ENCODE measurements at places on chromosomes 6 and 20.

- no peak for DNase-seq
These were observed 19.4 kb downstream of the MAP3K5 start for GRCh38 chr6:136772685-136773472.

GRCh38 chr20:10328897-10329255 lies 105.1 kb downstream of the MKKS start:
- no peak for DNase-seq

DNA sequence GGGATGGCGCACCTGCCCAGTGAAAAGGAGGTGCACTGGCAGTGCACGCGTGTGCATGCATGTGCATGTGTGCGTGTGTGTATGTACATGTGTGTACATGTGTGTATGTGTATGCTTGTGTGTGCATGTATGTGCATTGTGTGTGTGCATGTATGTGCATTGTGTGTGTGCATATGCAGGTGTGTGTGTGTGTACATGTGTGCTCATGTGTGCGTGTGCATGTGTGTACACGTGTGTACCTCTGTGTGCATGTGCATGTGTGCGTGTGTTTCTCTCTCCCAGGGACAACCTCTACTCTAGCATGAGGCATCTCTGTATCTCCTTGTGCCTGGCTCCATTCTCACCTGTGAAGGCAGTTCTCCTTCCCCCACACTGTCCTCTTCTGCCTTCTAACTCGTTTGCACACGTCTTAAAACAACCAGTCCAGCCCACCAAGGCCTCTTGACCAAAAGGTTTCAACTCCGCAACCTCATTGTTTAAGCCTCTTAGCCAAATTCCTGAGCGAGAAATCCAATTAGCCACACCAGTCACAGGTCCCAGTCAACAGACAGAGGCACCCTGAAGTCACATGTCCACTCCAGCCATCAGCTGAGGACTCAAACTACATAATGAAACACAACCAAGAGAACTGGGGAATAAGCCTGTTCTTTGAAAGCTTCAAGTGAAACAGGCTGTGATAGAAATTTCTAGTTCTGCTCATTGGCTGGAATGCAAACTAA lies 103.5 kb upstream of the PTPRT start:
- no peak for DNase-seq

GRCh38 chr6:16731478-16732051 lies 29.7 kb downstream of the ATXN1 start:
- DNase-seq = peak; percentile 46

DNA sequence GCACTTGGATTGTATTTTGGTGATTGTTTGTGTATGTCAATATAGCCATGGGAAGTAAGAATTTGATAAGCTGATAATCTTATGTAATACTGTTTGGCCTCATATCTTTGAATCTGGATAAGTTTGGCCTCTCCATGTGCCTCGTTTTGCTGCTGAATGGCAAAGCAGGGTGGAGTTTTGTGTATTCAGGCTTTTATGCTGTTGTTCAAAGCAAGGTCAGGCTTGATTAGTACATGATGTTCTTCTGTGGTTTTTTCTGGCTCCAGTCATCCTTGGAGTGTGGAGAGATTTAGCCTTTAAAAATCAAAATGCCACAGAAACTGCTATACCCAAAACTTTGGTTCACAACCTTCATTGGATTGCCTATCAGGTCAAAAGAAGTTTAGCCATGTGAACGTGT lies 728.9 kb upstream of the GJE1 start:
- DNase-seq = no peak

DNA sequence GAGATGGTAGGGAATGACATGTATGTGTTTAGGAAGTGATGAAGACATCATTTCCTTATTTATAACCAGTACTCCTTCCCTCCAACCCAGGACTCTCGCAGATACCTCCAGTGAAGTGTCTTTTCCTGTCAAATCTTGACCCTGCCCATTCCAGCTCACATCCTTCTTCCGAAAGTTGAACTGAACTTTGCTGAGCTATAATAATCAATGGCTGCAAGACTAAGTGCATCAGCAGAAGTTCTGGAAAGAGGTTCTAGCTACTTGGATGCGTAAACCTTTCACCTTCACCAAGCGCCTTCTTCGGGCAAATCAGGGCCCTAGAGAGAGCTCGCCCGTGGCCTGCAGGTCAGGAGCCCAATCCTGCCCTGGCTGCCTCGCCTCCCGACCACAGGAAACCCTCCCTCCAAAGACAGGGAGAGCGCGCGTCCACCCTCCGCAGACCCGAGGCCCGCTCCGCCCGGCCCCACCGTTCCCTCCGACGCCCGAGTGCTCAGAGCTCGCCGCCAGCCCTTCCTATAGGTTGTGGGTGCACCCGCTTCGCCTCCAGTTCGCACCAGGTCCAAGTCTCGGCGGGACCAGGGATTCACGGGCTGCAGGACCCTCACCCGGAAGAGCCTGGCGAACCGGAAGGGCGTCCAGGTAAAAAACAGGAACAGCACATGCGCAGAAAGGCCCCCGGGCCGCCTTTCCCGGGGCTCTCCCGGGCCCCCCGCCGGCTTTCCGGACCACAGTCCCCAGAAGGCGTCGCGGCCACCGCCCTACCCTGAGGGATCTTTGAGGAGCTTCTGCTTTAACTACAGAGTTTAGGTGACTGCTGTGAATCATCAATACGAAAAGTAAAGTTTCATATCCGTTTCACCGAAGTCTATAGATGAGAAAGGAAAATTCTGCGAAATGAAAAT lies at the start of gene ZNF334:
Gene ZNF334, minus strand, starts transcription at position 617 of the 902 bp plus-strand sequence. CDS start 1,457 bp downstream, outside the sequence.
- DNase-seq = no peak

DNA sequence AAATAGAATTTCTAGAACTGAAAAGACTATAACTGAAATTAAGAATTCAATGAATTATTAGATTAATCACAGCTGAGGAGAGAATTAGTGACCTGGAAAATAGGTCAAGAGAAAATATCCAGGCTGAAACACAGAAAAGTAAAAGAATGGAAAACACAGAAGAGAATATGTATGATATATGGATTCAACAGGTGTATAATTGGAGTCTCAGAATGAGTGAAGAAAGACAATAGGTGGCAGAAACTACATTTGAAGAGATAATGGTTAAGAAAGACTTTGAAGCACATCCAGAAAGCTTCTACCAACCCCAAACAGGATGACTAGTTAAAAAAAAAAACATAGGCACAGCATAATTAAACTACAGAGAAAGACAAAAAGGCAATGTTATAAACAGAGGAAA lies 196.2 kb upstream of the ASCC3 start:
- DNase-seq = no peak

GRCh38 chr6:16383607-16384206 lies 145.3 kb downstream of the GMPR start:
- DNase-seq = no peak

DNA sequence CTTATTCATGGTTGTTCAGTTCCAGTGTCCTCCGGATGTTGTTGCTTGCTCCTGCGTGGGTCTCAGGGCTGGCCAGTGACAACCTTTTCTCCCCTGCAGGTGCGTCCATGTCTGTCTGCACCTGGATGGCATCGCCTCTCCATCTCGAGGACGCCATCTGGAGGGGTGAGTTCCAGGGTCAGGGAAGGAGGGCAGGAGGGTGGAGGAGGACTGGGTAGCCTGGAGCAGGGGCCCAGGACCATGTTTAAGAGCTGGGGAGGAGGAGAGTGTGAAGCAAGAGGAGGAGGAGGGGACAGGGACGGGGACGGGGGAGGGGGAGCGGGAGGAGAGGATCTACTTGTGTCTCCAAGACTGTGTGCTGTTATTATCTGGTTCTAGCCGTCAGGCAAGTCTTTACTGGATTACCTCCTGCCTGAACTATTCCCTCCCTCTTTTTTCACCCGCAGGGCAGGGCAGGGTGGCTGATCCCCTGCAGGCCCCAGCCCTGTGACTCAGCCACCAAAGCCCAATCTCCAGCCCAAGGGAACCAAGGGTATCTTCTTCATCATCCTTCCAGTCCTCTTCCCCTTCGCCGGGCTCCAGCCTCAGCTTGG lies 32.2 kb upstream of the TULP1 start:
- DNase-seq = no peak

DNA sequence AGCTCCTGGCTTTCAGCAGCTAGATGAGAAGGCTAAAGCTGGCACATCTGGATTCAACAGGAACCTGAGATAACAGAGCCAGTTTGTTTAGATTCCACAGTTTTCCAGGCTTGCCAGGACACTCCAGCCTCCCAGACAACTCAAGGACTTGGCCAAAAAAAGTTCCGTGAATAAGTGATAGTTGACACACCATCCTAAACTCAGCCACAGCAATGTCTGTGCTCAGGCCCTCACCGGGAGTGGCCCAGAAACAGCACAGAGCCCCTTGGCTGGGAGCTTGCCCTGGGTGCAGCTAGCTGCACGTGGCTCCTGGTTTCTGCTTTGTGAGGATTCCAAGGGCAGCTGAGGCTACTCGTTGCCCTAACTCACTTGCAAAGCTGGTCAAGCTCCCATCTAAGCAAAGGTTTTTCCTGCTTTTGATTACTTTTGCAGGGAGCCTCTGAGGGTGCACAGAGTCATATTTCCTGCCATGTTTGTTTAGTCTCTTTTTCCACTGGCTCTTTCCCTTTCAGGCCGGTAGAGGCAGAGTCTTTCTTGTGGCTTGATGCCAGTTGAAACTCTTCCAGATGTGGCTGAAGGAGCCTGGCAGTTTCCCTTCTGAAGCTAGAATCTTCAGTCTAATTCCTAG lies 118.3 kb upstream of the ECI2 start:
- no peak for DNase-seq

DNA sequence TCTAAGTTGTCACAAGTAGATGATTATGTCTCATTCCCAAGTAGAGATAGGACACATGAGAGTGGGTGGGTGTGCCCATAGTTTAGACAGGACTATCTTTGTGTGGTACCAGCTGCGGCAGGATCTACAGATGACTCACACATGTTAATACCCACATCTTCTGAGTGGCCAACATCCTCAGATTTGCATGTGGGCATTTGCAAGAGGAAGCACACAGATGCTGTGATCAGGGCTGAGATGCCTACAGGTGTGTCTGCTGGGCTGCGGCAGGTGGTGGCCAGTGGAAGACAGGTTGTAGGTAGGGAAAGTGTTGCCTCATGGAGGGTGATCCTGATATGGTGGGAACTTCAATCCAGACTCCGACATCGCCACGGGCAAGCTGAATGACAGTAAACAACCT lies 50.8 kb downstream of the UTRN start:
- DNase-seq = peak; percentile 59

GRCh38 chr20:13231031-13231752 lies 10.1 kb downstream of the ISM1 start:
- peak; percentile 83 for DNase-seq

GRCh38 chr6:22102671-22103070 lies 194.2 kb downstream of the PRL start:
- DNase-seq = no peak

- DNase-seq = no peak
These were observed 287.3 kb upstream of the TSHZ2 start for GRCh38 chr20:52684905-52685304.

GRCh38 chr6:28712982-28713381 lies 187.3 kb downstream of the GPX5 start:
- no peak for DNase-seq

DNA sequence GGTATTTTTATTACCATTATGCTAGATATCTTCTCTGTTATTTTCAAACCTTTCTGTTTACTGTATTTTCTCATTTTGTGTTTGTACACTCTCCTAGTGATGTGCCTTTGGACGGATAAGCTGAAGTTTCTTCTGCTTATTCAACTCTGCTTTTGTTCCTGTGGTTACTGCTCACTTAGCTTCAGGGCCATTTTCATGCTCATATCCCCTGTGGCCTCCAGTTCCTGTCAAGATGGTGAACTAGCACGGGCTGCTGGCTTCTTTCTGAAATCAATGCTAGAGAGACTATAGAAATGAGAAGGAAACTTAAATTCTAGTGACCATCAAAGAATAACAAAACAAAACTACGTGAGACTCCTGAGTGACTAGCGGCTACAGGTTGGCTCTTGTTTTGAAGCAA lies 6.8 kb upstream of the CST8 start:
- no peak for DNase-seq

DNA sequence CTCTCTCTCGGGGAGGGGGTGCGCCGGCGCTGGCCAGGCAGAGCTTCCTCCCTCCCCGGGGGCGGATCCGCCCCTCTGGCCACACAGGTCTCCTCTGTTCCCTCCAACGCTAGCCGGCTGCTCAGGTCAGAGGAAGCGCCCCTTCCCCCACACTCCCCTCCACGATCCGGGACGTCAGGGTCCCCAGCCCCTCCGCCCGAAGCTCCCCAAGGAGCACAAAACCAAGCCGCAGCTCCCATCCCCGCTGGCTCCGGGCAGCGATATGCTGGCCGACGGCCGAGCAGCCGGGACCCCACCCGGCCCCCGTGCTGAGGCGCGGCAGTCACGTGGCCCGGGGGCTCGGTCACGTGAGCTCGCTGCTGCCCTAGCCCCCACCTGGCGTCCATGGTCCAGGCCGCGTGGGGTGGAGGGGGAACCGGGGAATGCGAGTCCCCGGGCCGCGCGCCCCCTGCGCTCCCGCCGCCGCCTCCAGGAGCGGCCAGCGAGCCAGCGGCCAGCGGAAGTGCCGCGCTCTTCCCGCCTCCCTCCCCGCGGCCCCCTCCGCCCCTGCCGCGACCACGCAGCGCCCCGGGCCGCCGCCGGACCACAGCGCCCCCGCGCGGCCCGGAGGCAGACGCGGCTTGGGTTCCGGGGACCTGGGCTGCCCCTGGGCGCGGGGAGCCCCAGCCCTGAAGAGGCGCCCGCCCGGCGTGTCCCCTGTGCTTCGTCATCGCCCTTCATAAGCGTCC lies at the start of gene SLC35B2:
Gene SLC35B2, minus strand, starts transcription at position 504 of the 728 bp plus-strand sequence. Its CDS starts 118 bp downstream, at position 386.
- peak; percentile 70 for DNase-seq

GRCh38 chr6:119978274-119978889 lies 628.8 kb upstream of the MAN1A1 start:
- no peak for DNase-seq

GRCh38 chr6:63745784-63746183 lies 110.2 kb downstream of the PHF3 start:
- no peak for DNase-seq

- DNase-seq = no peak
These were observed 9.0 kb downstream of the BRD2 start for GRCh38 chr6:32977272-32977952.

- DNase-seq = no peak
These were observed 137.3 kb downstream of the FOXC1 start for GRCh38 chr6:1747003-1747402.

DNA sequence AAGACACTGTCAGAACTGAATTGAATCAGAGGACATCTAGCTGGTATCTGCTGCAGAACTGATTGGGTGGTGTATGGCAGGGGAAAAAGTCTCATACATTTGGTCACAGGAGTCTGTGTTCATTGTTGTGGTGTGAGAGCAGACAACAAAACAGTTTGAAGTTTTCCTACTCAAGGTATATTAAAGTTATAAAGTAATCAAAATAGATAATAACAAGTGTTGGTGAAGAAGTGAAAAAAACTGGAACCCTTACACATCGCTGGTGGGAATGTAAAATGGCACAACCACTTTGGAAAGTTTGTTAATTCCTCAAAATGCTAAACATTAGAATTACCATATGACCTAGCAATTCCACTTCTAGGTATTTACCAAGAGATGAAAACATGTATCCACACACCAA lies 24.7 kb downstream of the SRPK1 start:
- DNase-seq = no peak

- no peak for DNase-seq
These were observed 159.9 kb upstream of the TOP1 start for GRCh38 chr20:40868551-40869217.

DNA sequence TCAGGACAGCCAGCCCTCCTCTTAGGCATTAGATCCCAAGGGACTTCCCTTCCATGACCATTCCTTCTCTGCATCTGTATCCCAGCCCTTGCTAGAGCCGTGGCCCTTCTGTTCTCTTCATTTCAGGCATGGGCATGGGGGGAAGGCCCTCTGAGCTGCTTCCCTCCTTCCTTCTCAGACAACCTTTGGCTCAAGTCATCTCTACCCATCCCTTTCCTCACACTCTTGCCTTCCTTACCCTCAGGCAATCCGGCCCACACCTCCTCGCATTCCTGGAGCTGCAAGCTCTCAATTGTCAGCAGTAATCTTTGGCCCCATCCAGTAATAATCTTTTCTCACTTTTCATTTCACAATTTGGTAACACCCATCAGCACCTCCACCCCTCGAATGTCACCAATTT lies 426.9 kb upstream of the JARID2 start:
- DNase-seq = no peak
